ENCODE measurements at places on chromosomes 12 and 14. TPM values are rescaled to one million over a fixed set of nuclear protein-coding genes. Genes with fewer than 3 reads are reported as not detected.

- no peak for DNase-seq
Measured at GRCh38 chr12:13973996-13974395, 7.4 kb downstream of the GRIN2B start.

GRCh38 chr12:65902500-65902899 is 78.2 kb downstream of the HMGA2 start:
- no peak for DNase-seq

DNA sequence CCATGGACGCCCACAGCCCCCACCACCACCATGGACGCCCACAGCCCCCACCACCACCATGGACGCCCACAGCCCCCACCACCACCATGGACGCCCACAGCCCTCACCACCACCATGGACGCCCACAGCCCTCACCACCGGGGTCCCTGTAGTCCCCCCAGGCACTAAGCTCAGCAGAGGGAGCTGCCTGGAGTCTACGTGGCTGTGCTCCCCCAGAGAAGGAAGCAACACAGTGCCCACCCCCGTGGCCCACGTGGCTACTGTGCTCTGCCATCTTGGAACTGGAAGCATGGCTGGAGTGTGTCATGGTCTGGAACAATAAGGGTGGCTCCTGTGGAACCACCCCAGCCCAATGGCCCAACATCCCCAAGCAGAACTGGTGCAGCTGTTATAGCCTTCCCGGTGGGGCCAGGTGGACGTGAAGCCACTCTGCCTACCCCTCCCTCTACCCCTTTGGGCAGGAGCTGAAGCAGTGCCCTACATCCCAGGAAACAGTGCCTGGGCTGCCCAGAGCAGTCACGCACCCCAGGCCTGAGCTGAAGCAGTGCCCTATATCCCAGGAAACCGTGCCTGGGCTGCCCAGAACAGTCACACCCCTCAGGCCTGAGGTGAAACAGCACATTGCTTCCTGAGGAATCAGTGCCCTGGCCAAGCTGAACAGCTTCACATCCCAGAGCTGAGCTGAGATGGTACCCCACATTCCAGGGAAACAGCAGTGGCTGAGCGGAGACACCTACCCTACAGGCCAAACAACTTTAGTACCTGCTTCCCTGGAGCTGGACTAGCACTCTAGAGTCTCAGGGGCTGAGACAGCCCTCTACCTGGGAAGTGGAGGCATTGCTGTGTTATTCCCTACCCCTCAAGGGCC is 9.0 kb upstream of the SFSWAP start:
- DNase-seq, result no peak

DNA sequence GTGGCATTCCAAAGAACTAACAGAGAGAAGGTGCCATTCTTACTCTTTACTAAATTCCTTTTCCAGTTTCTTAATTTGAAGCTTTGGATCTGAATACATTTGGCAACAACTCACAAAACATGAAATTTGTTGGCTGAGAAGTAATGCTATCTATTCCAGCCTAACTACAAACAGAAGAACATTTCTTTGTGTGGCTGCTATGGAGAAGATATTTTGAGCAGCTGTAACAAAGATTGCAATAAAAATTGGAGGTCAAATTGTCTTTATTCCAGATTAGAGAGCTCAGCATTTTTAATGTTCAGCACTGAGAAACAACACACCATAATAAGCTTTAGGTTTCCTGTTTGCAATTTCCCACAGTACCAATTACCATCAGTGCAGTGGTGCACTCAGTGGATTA is 835.8 kb upstream of the FLRT2 start:
- no peak for DNase-seq

The TNFAIP2 gene
- total RNA-seq, result 137 TPM

All from Daoy (cell line).